ENCODE measurements at places on chromosomes 12 and 14. TPM values are rescaled to one million over a fixed set of nuclear protein-coding genes. Genes with fewer than 3 reads are reported as not detected.

GRCh38 chr12:19855851-19856250 lies 416.6 kb downstream of the AEBP2 start:
- H3K27ac ChIP-seq = peak overlapping the region; percentile 50
- H3K27me3 ChIP-seq = no peaks in the 10 kb centered on the region
- DNase-seq = no peak
- H3K4me3 ChIP-seq = no peak overlapping the region
- no peaks in the 10 kb centered on the region for H3K36me3 ChIP-seq
- H3K4me1 ChIP-seq = no peaks in the 10 kb centered on the region

- H3K27ac ChIP-seq = no peak overlapping the region
- H3K36me3 ChIP-seq = peaks cover 3% of the 10 kb centered on the region
- H3K4me1 ChIP-seq = no peaks in the 10 kb centered on the region
- H3K27me3 ChIP-seq = no peaks in the 10 kb centered on the region
Measured at GRCh38 chr12:94304566-94305061, 155.1 kb downstream of the CEP83 start.

- no peak overlapping the region for H3K27ac ChIP-seq
- no peak overlapping the region for H3K4me3 ChIP-seq
- no peak for DNase-seq
- H3K27me3 ChIP-seq = no peaks in the 10 kb centered on the region
- H3K4me1 ChIP-seq = no peaks in the 10 kb centered on the region
Measured at GRCh38 chr12:131751335-131751734, 40.4 kb downstream of the SFSWAP start.

- H3K4me3 ChIP-seq = no peak overlapping the region
- H3K27ac ChIP-seq = no peak overlapping the region
- H3K4me1 ChIP-seq = no peaks in the 10 kb centered on the region
Measured at GRCh38 chr12:91276509-91276908, 93.9 kb upstream of the DCN start.

The FBXO21 gene
- total RNA-seq = 54.4 TPM
